HFFc6 (cell line): ENCODE measurements at places on chromosomes 13 and 19.

GRCh38 chr19:18859676-18860301, 28.0 kb downstream of the UPF1 start:
- H3K27me3 ChIP-seq = peaks cover 2% of the 10 kb centered on the region; the same call in 1 of the 2 replicates
- H3K4me1 ChIP-seq = no peaks in the 10 kb centered on the region
- no peak overlapping the region for H3K27ac ChIP-seq
- peaks cover 15% of the 10 kb centered on the region; the same call in 1 of the 2 replicates for H3K36me3 ChIP-seq
- DNase-seq = no peak

- no peak for DNase-seq
- peaks cover 21% of the 10 kb centered on the region for H3K36me3 ChIP-seq
- no peak overlapping the region; the same call in 1 of the 2 replicates for H3K4me3 ChIP-seq
- no peak overlapping the region for H3K27ac ChIP-seq
Measured at GRCh38 chr19:12482509-12482886, 2.1 kb downstream of the ZNF709 start.

DNA sequence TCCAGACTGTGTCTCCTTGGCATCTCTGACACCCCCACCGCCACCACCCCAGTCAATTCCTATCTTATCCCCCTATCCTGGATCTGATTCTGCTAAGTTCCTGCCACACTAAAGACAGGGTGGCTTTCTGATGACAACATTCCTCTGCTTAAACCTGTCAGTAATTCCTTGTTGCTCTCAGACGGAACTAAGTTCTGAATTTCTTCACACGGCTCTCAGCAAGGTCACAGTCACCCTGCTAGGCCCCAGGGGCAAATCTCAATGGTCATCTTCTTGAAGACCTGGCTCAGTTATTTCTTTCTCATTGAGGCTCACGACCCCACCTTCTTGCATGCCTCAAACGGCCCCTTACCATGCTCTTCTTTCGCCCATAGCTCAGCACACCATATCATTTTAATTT, 7.6 kb downstream of the ALOX5AP start:
- peaks cover 14% of the 10 kb centered on the region for H3K27me3 ChIP-seq
- H3K4me1 ChIP-seq = peaks cover 39% of the 10 kb centered on the region
- H3K36me3 ChIP-seq = no peaks in the 10 kb centered on the region
- peak overlapping the region; percentile 63 for H3K27ac ChIP-seq
- no peak for DNase-seq
- H3K4me3 ChIP-seq = peak overlapping the region; percentile 53

GRCh38 chr19:51550848-51551672, 19.6 kb upstream of the SIGLEC6 start:
- H3K27ac ChIP-seq = no peak overlapping the region
- DNase-seq = no peak
- peaks cover 5% of the 10 kb centered on the region; the same call in 1 of the 2 replicates for H3K27me3 ChIP-seq
